Astrocyte of the hippocampus (primary cell): ENCODE measurements at places on chromosomes 7 and 10.
A peak's percentile ranks its signal among the peaks of the same experiment; 100 is the strongest.

DNA sequence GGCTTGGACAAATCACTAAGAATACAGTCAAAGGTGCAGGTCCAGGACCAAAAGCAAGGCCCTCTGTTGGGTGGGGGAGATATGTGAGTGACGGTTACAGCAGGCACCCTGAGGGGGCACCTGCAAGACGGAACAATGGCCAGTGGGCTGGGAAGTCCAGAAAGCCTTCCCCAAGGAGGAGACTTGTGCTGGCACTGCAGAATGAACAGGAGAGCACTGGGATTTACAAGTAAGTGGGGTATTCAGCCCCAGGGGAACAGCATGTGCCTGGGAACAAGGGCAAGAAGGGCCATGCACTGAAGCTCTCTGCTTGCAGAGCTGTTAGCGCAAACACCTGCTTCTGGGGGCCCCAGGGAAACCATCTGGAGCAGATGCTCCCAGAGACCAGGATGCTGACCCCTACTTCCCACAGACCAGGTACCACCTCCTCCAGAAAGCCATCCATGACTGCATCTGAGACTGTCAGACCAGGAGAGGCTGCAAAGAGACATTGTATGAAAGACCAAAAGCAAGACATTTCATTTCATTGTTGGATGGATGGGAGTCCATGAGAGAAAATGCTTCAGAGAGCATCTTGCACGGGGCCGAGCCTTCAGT, 24.6 kb upstream of the ZMIZ1 start:
- DNase-seq: no peak

DNA sequence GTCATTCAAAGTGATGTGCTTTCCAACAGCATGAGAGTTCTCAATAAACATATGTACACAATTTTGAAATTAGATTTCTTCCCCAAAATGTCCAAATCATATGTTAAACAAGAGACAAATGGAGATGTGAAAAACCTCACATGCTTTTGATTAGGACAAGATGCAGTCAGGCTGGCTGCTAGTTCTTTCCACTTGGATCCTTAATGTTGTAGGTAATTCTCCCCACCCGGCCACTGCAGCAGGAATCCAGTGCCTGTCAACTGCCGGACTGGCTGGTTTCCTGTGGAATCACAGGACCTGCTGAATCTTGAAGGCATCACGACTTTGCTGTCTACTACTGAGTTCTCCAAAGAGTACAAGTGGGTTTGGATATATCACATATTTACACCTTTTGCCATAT, 138.6 kb upstream of the AKR1E2 start:
- peak; percentile 11 for DNase-seq

- DNase-seq: no peak
Measured at GRCh38 chr7:95002775-95003174, 95.4 kb downstream of the PPP1R9A start.

DNA sequence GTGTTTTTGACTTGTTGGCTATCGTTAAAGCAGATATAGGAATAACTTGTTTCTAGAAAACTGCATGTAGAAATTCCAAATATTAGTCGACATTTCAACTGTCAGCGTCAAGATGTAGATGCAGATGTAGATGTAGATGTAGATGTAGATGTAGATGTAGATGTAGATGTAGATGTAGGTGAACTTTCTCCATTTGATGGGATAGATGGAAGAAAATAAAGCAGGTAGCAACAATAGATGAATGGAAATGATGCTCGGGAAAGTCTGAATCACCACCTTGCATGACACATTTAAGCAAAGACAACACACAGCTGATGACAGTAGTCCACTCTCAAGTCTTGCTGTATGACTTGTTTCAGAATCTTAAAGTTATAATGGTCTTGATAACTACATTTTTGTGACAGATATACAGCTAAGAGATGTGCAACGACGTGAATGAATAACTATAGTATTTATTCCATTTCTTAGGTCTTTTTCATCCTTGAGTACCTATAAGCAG, 53.5 kb downstream of the SND1 start:
- no peak for DNase-seq

DNA sequence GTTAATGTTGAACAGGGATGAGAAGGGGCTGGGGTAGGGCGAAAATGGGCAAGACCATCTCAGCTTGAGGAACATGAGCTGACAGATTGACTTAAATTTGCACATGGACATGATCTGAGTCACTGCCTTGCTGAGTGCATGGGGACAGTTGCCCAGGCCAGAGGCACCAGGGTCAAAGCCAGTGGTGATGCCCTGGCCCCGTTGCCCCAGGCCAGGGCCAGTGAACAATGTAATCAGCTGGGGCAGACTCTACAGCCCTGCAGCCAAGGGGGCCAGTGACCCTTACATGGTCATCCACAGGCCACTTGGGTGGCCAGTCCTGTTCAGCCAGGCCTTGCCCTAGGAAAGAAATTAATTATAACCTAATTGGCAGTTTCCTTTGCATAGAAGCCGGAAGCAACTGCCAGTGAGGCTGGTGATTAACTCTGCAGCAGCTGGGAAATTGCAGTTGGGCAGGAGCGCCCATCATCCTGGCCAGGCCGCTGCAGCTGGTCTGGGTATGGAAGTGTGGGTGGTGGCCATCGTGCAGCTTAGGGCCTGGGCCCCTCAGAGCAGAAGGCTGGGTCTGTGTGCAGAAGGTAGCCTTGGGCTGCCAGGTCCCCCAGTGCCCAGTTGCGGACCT, 9.6 kb downstream of the RET start:
- DNase-seq: no peak

GRCh38 chr7:27179503-27180430, 5.3 kb downstream of the HOXA11 start:
- DNase-seq: peak; percentile 54

DNA sequence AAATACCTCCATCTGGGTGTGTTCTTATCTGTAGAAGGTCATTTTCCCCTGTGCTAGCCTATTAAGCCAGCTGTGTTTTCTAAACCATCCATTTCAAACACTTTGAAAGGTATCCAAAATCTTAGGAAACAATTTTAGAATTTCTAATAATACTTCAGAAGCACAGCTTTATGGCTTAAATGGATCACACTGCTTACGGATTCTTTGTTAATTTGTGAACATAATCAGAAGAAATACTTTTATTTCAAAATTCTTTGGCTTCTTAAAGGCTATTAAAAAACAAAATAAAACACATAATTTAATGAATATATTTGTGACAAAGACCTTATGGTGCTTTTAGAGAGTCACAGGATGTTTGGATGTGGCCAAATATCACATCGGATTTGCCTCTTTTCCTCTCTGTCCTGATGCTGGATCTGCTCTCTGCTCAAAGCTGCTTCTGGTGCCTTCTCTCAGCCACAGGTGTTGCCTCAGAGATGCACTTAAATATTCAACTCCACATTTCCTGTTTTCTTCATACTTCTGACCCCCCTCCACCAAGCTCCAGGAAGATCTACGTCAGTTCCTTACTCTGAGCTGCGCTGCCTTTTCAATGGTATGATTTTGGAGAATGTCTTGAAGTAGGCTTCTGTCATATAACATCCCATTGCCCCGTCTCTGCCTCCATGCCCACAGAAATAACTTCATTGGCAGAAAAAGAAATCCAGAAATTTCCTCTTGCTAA, 230.6 kb downstream of the MLLT10 start:
- DNase-seq: no peak

DNA sequence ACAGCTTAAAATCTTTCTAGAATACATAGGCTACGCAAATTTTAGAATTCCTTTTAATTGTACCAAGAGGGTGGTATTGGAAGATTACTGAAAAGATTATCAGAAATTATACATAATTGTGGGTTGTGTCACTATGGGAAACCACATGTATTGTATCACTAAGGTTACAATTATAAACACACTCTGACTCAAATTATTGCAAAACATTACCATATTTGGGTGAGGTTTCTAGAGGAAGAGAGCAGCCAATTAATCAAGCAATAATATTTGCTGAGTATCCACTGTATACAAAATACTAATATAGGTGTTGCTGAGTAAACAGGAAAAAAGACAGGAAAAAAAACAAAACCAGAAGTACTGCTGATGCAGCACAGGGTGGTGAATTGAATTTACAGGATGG, 3.1 kb upstream of the CAPZA2 start:
- DNase-seq: peak; percentile 32

DNA sequence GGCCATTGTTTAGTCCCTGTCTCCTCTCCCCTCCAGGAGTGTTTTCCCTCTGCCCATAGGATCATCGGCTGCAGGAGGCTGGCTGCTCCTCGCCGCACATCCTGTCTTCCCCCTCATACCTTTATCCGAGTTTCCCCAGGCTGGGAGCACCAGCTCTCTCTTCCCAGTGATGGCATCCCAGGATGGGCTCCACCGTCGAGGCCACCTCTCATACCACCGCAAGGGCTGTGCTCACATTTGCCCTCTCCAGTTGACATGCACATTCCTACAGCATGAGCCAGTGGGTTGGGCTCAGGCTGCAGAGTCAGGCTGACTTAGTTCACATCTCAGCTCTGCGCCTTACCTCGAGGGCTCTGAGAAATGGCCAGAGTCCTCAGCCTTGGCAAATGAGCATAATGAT, 12.1 kb downstream of the HKDC1 start:
- DNase-seq: peak; percentile 85

GRCh38 chr10:69091143-69091651, 3.3 kb downstream of the SRGN start:
- no peak for DNase-seq

DNA sequence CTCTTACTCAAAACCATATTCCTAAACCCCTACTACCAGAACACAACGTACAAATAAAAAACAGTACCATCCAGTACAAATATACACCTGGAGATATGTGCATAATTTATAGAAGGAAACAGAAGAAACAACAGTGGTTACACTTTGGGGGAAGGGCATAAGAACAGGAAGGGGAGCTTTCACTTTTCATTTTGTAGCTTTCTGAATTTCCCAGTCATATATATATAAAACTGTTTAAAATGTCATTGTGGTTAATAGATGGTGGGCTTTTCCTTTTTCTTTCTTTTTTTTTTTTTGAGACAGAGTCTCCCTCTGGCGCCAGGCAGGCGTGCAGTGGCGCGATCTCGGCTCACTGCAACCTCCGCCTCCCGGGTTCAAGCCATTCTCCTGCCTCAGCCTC, 47.2 kb downstream of the MALSU1 start:
- DNase-seq: no peak

- no peak for DNase-seq
Measured at GRCh38 chr7:47484457-47484856, 97.5 kb downstream of the TNS3 start.

- peak; percentile 80 for DNase-seq
Measured at GRCh38 chr7:142357953-142358520, 100.2 kb upstream of the PRSS58 start.

DNA sequence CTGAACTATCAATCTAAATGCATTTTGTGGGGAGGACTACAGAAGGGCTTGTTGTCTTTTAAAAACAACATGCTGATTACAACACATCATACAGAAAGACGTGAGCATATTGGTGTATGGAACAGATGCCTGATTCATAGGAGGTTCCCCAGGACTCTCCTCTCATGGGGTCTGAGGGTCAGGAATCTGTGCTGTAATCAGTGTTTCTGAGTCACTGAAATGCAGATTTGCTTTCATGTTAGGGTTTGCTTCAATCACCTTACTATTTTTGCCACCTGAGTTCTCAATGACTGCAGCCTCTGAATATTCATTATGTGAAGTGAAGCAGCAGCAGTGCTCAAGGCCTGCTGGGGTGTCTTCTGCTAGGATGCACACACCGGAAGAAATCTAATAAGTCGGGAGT, 550 bp upstream of the ANK3 start:
- DNase-seq: peak; percentile 46

DNA sequence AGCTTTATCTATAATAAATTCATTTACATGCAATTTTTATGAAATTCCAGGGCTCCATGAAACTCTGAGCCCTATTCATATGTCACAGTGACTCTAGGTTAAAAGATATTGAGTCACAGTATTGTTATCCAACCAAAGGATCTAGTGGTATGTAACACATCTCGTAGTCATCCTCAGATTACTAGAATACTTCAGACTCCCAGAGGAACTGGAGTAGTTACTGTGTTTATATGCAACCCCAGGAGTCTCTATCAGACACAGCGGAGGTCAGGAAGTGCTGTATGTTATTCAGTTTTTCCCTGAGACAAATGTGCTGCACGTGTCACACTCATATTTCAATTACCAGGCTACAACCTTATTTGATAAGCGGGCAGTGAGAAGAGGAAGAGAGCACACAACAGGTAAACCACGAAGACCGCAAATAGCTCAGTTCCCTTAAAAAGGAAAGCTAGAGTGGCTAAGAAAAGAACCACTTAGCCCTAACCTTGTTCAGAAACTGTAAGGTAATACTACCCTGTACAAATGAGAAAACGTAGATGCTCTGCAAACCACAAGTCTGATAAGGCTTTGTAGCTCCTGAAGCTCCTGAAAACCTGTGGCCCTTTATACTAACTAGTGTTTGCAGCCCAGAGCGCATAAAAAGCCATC, 114.0 kb upstream of the CNTNAP2 start:
- DNase-seq: no peak
